Endothelial cell of umbilical vein (primary cell): ENCODE measurements at places on chromosomes 5 and 9. TPM values are rescaled to one million over a fixed set of nuclear protein-coding genes. Genes with fewer than 3 reads are reported as not detected.
A peak's percentile ranks its signal among the peaks of the same experiment; 100 is the strongest.

FIBCD1 gene
- not detected in 2 replicates for total RNA-seq

- no peak overlapping the region for H3K27ac ChIP-seq
- H3K27me3 ChIP-seq, result no peaks in the 10 kb centered on the region
- no peaks in the 10 kb centered on the region for H3K36me3 ChIP-seq
- no peak overlapping the region for H3K4me3 ChIP-seq
These were observed 18.0 kb downstream of the DNLZ start for GRCh38 chr9:136345281-136346156.

DNA sequence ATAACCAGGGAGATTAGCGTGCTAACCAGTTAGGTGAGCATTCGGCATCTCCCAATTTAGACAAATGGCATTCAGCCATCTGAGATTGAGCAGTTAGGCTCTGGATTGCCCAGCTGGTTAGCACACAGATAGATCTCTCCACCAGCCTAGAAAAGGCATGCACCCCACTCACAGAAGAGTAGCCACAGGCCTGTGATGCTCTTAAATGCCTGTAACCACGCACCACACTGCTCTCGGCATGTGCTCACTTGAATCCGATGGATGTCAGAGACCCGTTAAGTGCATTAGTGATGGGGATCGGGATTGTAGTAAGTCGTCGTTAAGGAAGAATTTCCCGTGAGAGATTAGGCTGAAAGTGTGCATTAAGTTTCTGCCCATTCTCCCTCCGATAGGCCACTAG is 23.0 kb downstream of the MARCHF6 start:
- H3K27me3 ChIP-seq, result no peaks in the 10 kb centered on the region
- DNase-seq, result no peak
- H3K4me3 ChIP-seq, result no peak overlapping the region
- no peaks in the 10 kb centered on the region for H3K4me1 ChIP-seq
- no peaks in the 10 kb centered on the region for H3K36me3 ChIP-seq

- no peaks in the 10 kb centered on the region for H3K36me3 ChIP-seq
- no peak overlapping the region for H3K27ac ChIP-seq
- no peaks in the 10 kb centered on the region for H3K27me3 ChIP-seq
- H3K4me3 ChIP-seq, result no peak overlapping the region
- no peaks in the 10 kb centered on the region for H3K4me1 ChIP-seq
These were observed 10.4 kb upstream of the TRIM14 start for GRCh38 chr9:98129451-98129881.

ZCCHC10 gene
- 25.9 and 30.5 TPM in 2 replicates for total RNA-seq

GARIN3 gene
- total RNA-seq, result not detected in 2 replicates

DNA sequence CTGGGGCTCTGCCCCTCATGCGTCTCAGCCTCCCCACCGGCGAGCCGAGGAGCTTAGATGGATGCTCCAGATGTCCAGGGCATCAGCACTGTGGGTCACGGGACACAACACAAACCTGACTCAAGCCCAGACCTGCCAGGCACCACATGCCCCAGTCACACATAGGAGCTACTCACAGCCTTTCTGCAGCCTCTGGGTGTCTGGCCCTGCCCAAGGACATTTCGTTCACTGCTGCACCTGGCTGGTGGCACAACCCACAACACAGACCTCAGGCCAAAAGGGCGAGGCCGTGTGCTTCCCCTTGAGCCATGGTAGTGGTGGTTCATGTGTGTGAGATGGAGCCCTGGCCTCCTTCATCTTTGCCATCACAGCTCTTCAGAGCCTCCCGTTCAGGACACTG is 89.6 kb upstream of the FCN2 start:
- H3K36me3 ChIP-seq, result no peaks in the 10 kb centered on the region
- H3K4me3 ChIP-seq, result no peak overlapping the region
- no peak overlapping the region for H3K27ac ChIP-seq
- no peaks in the 10 kb centered on the region for H3K4me1 ChIP-seq
- no peak for DNase-seq

DNA sequence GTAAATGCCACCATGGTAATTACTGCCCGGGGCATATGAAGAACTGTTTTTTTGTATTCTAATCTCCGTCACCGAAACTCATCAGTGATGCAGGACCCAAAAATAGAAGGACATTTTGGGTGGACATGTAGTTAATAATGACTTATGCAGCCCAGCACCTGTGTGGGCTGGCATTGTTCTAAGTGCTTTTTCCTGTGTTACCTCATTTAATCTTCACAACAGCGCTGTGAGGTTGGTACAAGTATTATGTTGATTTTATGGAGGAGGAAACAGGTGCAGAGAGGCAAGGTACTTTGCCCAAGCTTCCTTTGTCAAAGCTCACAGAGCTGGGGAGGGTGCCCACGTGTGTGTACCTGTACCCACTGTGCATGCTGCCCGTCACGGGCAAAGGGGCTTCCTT is 58.4 kb downstream of the DAPK1 start:
- no peaks in the 10 kb centered on the region for H3K4me1 ChIP-seq
- no peaks in the 10 kb centered on the region for H3K27me3 ChIP-seq
- H3K4me3 ChIP-seq, result no peak overlapping the region
- H3K36me3 ChIP-seq, result peaks cover 5% of the 10 kb centered on the region

GTF2H2C gene
- 28.9 and 46.1 TPM in 2 replicates for total RNA-seq

BDP1 gene
- total RNA-seq, result 25.2 and 27.5 TPM in 2 replicates

DNA sequence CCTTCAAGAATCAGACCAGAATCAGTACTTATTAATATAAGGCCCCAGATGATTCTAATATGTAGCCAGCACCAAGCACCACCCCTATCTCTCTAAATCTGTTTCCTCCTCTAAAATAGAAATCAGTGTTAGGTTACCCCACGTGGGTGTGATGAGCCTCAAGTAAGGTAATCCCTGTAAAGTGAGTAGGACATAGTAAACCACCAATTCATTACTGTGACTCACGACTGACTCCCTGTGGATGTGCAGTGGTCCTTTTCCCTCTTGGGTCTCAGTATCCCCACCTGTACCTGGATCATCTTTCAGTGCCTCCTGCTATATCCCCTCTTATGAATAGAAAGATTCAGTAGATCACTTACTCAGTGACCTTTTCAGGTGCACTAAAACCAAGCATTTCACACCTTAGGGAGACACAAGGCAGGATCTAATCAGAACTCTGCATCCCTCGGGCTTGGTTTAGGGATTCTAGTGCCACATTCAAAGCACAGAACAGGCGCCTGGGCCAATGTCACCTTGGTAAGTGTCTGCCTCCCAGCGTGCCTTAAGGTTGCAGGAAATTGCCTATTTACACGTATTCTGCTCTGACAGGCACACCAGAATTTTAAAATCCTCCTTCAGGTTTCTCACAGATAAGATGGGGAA is 12.2 kb upstream of the ALDH1B1 start:
- no peak overlapping the region for H3K27ac ChIP-seq
- no peaks in the 10 kb centered on the region for H3K36me3 ChIP-seq
- no peaks in the 10 kb centered on the region for H3K4me1 ChIP-seq
- H3K27me3 ChIP-seq, result peaks cover 4% of the 10 kb centered on the region
- no peak for DNase-seq

- H3K36me3 ChIP-seq, result no peaks in the 10 kb centered on the region
- no peak overlapping the region for H3K4me3 ChIP-seq
- no peaks in the 10 kb centered on the region for H3K27me3 ChIP-seq
- DNase-seq, result no peak
These were observed 22.7 kb upstream of the CATSPER3 start for GRCh38 chr5:134945041-134945440.

- H3K36me3 ChIP-seq, result no peaks in the 10 kb centered on the region
- H3K27me3 ChIP-seq, result no peaks in the 10 kb centered on the region
- H3K4me1 ChIP-seq, result no peaks in the 10 kb centered on the region
- H3K4me3 ChIP-seq, result no peak overlapping the region
- no peak for DNase-seq
These were observed 69.1 kb downstream of the ABCA1 start for GRCh38 chr9:104858846-104859245.

GRCh38 chr5:181160152-181160754 is 12.9 kb downstream of the OR2V2 start:
- H3K27ac ChIP-seq, result peak overlapping the region; percentile 70
- no peak for DNase-seq
- peak overlapping the region; percentile 39 for H3K4me3 ChIP-seq
- H3K4me1 ChIP-seq, result peaks cover 10% of the 10 kb centered on the region
- no peaks in the 10 kb centered on the region for H3K27me3 ChIP-seq
- no peaks in the 10 kb centered on the region for H3K36me3 ChIP-seq

MCTP1 gene
- total RNA-seq, result 203 and 307 TPM in 2 replicates

RLN1 gene
- not detected in 2 replicates for total RNA-seq

FSTL4 gene
- 0.07 TPM in 1 of 2 replicates, not detected in the other for total RNA-seq

- H3K4me1 ChIP-seq, result no peaks in the 10 kb centered on the region
- no peak for DNase-seq
- no peak overlapping the region for H3K4me3 ChIP-seq
- H3K36me3 ChIP-seq, result no peaks in the 10 kb centered on the region
These were observed 34.0 kb downstream of the GLT6D1 start for GRCh38 chr9:135605238-135605781.
